ENCODE measurements at places on chromosomes 6 and 20.

GRCh38 chr6:118444796-118445195 is 103.3 kb upstream of the PLN start:
- no peaks in the 10 kb centered on the region for H3K27me3 ChIP-seq
- H3K27ac ChIP-seq: no peak overlapping the region
- H3K4me1 ChIP-seq: no peaks in the 10 kb centered on the region
- peaks cover 45% of the 10 kb centered on the region for H3K36me3 ChIP-seq

GRCh38 chr6:166412156-166412910 is 29.6 kb upstream of the MPC1 start:
- peak overlapping the region; percentile 53 for H3K27ac ChIP-seq
- H3K36me3 ChIP-seq: peaks cover 6% of the 10 kb centered on the region
- no peaks in the 10 kb centered on the region for H3K27me3 ChIP-seq
- peak overlapping the region; percentile 34 for H3K4me3 ChIP-seq
- no peak for DNase-seq

DNA sequence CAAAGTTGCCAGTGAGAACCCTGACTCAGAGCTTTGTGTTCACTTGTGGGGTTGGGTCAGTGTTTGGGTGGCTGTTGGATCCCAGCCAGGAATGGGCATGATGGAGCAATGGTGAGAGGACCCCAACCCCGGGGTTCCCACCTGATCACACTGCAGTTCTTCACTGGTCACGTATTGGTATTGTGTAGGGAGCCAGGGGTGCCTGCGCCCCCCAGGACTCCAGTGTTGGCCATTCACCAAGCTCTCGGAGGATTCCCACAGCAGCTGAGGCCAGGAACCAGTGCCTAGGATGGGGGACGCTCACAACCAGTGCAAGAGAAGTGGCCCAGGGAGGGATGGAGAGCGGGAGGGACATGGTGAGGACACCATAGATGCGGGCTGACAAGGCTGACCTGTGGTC is 207.2 kb downstream of the CDH4 start:
- H3K36me3 ChIP-seq: no peaks in the 10 kb centered on the region
- peaks cover 4% of the 10 kb centered on the region for H3K27me3 ChIP-seq
- no peaks in the 10 kb centered on the region for H3K4me1 ChIP-seq
- DNase-seq: no peak
- no peak overlapping the region for H3K4me3 ChIP-seq

DNA sequence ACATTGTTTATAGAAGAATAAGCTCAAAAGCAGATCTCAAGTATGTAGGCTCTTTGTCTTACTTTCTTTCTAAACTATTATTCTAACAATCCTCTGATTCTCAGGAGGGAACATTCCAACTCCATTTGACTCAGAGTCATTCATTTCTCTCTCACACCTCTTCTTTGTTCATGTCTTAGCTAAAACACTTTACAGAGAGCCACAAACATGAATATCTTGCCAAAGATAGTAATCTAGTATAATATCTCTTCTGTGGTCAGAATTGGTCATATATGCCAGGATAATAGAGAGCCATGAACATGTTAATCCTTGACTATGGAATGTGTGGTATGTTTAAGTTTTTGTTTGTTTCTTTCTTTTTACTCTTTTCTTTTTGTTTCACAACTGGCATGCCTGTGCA is 456.0 kb upstream of the PTCHD4 start:
- H3K27me3 ChIP-seq: no peaks in the 10 kb centered on the region
- H3K4me1 ChIP-seq: no peaks in the 10 kb centered on the region
- H3K27ac ChIP-seq: no peak overlapping the region
- no peaks in the 10 kb centered on the region for H3K36me3 ChIP-seq
- H3K4me3 ChIP-seq: no peak overlapping the region
- no peak for DNase-seq

GRCh38 chr20:54174457-54175175 is 830 bp upstream of the CYP24A1 start:
- no peak for DNase-seq
- peaks cover 22% of the 10 kb centered on the region for H3K4me1 ChIP-seq
- H3K4me3 ChIP-seq: no peak overlapping the region
- no peak overlapping the region for H3K27ac ChIP-seq

DNA sequence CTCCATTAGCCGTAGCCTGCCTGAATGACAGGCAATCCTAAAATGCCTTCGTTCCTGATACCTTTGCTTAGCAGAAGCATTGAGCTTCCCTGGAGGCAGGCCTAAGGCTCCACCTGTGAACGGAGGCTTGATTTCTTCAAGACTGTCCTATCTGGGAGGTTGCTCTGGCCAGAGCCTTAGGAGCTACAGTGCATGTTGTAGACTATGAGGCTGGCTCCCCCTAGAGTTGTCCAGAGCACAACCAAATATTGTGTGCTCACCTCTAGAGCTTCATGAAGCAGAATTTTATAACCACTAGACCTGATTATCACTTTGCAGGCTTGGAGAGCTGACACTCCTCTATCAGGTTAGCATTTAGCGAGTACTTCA is 217.8 kb downstream of the MAFB start:
- no peaks in the 10 kb centered on the region for H3K36me3 ChIP-seq
- H3K4me3 ChIP-seq: no peak overlapping the region
- no peak overlapping the region for H3K27ac ChIP-seq

- no peak overlapping the region for H3K4me3 ChIP-seq
- H3K36me3 ChIP-seq: no peaks in the 10 kb centered on the region
- peaks cover 6% of the 10 kb centered on the region for H3K27me3 ChIP-seq
- H3K4me1 ChIP-seq: no peaks in the 10 kb centered on the region
Observed at GRCh38 chr20:23293689-23294088, 56.9 kb upstream of the NXT1 start.

DNA sequence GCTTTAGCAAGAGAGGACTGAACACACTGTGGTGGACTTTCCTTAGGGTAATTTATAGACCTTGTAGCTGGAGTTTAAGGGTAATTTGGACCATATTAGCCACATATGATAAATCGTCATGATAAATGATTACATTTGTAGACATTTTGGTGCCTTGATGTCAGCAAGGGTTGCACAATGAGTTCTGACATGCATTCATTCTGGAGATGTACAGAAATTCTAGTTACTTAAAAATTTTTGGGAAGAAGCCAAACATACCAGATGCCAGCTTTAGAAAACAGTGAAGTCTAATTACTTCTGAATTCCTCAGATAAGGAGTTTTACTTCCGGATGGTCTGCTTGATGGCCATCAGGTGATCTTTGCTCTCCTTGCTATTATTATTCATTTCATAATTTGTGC is 653.1 kb downstream of the TBC1D32 start:
- H3K36me3 ChIP-seq: no peaks in the 10 kb centered on the region
- no peaks in the 10 kb centered on the region for H3K27me3 ChIP-seq
- H3K27ac ChIP-seq: no peak overlapping the region
- H3K4me3 ChIP-seq: no peak overlapping the region

DNA sequence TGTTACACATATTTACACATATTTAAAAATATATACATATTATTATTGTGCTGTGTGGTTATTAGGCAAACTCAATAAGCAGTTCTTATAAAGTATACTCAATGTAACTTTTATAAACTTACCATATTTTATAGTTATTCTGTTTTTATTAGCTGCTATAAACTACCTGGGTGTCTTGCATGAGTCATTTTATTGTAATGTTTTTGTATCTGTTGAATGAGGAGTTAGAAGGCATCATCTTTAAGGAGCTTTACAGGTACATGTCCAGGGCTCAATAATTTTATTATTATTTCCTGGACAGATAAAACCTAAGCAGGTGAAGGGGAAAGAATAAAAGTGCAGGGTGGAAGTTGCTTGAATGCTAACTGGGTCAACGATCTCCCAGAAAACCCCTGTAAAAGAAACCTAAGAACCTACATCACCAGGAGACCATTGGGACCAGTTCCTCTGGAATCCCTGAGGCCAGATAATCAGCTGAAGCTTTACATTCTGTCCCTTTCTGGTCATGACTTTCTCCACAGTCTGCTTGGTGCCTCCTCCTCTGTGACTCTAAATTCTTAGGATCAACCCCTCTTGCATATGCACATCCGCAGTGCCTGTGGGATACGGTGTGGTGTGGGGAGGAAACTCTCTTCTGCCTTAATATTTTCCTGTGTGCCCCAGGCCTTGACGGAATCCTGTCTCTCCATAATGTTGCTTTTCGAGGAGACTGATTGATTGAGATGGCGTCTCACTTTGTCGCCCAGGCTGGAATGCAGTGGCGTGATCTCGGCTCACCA is 38.0 kb downstream of the TRIM38 start:
- DNase-seq: no peak
- no peaks in the 10 kb centered on the region for H3K27me3 ChIP-seq
- no peak overlapping the region for H3K4me3 ChIP-seq
- peaks cover 1% of the 10 kb centered on the region for H3K4me1 ChIP-seq

DNA sequence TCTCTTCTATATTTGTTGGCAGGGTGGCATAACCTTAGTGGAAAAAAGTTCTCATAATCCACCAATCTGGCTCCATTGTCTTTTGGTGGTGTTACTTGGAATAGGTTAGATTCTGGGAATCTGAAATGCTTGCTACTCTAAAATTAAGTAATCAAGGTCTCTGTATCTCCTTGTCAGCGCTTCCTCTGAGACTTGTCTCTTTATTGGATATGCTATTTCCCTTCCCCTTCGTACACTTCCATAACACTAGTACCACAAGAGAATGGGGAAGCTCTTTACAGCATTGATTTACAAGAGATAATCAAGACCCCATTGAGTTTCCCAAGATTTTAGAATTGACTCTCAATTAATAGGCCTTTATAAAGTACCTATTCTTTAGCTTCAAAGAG is 280.2 kb downstream of the ADGB start:
- H3K4me3 ChIP-seq: no peak overlapping the region
- no peak overlapping the region for H3K27ac ChIP-seq
- no peaks in the 10 kb centered on the region for H3K36me3 ChIP-seq
- H3K4me1 ChIP-seq: peaks cover 36% of the 10 kb centered on the region
- no peak for DNase-seq

DNA sequence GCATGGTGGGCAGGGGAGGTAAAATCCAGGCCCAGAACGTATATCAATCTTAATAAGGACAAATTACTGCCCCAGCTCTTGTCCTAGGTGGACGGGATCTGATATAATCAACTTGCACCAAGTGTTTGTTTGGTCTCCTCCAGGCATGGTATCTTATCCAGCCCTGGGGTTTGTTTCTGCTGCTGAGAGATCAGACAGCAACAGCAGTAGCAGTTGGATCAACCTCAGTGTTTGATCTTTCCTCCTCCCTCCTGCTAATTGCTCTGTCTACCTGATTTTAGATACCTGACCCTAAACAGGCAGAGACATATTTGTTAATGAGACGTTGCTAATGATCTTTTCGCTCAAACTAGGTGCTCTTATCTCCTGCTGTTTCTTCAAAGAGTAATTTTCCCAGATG is 100.4 kb upstream of the BACH2 start:
- no peak for DNase-seq
- peaks cover 91% of the 10 kb centered on the region for H3K4me1 ChIP-seq
- peak overlapping the region; percentile 99 for H3K27ac ChIP-seq
- peak overlapping the region; percentile 37 for H3K4me3 ChIP-seq

- DNase-seq: peak; percentile 53
- H3K4me3 ChIP-seq: peak within 1 kb of the TSS; percentile 70
- H3K4me1 ChIP-seq: peaks cover 12% of the 10 kb centered on the region
- H3K27ac ChIP-seq: no peak within 1 kb of the TSS
Observed at GRCh38 chr6:106974336-106974998, at the start of gene CD24. TSS of gene CD24 (minus strand) at chr6:106974729. CDS start at chr6:106974646, 83 bp downstream.

DNA sequence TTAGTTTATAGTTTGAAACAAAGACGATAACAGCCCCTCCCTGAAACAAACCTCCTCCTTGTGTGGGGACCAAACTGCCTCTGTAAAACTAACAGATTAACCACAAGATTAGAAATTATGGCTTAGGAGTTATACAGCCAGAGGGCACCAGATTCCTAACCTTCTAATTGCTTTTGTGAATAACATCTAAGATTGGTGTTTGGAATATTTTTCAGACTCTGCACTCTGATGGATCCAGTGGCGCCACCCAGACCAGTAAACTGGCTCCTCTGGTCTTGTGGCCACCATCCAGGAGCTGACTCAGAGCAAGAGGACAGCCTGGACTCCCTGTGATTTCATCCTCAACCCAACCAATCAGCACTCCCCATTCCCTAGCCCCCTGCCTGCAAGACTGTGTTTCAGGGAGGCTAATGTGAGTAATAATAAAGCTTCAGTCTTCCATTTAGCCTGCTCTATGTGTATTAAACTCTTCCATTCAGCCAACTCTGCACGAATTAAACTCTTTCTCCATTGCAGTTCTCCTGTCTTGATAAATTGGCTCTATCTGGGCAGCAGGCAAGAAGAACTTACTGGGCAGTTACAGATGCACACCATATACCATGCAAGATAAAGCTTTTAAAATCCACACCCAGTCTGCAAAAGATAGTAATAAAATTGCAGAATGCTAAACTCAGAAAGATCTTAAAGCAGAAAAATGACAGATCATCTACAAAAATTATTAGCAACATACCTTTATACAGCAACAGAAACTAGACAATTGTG is 58.5 kb upstream of the SLC22A16 start:
- no peaks in the 10 kb centered on the region for H3K27me3 ChIP-seq
- DNase-seq: no peak
- peaks cover 45% of the 10 kb centered on the region for H3K4me1 ChIP-seq
- H3K4me3 ChIP-seq: no peak overlapping the region
- H3K27ac ChIP-seq: no peak overlapping the region

DNA sequence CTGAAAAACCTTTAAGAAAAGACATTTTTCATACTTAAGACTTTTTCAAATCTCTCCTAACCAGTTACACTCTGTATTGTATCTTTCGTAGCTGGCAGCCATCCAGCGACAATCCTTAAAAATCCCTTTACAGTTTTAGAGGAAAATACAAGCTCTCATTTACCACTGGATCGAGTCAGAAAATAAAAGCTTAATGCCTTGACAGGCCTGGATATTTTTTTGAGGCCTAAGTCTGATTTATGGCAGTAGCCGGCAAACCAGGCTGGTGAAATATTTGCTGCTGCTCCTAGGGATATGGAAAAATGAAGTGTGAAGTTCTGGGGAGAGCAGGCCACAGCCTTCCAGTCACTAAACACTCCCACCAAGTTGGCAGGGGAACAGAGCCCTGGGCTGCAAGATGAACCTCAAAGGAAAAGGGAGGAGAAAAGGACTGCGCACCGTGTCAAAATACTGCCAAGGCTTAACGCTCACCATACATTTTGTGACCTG is 213.0 kb upstream of the SUPT3H start:
- DNase-seq: no peak
- peaks cover 88% of the 10 kb centered on the region for H3K4me1 ChIP-seq
- peak overlapping the region; percentile 60 for H3K27ac ChIP-seq
- H3K36me3 ChIP-seq: no peaks in the 10 kb centered on the region
- no peaks in the 10 kb centered on the region for H3K27me3 ChIP-seq

DNA sequence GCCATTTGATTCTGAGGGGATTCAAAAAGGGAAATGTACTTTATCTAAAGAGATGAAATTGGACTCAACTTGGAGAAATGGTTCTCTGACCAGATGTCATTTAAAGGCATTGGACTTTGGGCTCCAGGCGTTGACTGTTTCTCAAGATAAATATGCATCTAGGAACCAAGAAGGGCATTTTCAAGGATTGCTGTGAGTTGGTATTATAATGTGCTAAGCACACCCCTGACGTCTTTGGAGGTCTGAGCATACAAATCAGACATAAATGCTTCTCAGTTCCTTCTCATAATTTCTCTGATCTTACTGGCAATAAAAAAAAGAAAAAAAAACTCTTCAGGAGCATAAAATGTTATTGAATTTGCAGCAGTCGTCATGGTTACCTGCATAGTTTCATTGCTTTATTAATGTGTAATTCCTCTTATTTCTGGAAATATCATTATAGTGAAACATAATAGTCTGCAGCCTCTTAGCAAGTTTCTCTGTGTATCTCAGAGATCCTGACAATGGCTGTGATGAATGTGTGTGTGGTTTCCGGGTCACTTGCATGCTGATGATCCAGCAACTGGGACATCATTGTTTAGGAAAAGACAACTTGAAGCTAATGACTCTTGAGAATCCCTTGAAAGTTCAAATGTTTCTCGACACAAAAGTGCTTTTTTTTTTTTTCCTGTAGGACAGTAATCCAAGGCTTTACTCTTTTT is 136.0 kb downstream of the AIG1 start:
- H3K4me1 ChIP-seq: peaks cover 19% of the 10 kb centered on the region
- H3K27ac ChIP-seq: no peak overlapping the region
- DNase-seq: no peak
- H3K4me3 ChIP-seq: no peak overlapping the region
